Left ventricle myocardium superior (tissue), 1 donor: ENCODE measurements at places on chromosomes 12 and 14. TPM values are rescaled to one million over a fixed set of nuclear protein-coding genes. Genes with fewer than 3 reads are reported as not detected.
A peak's percentile ranks its signal among the peaks of the same experiment; 100 is the strongest.

DNA sequence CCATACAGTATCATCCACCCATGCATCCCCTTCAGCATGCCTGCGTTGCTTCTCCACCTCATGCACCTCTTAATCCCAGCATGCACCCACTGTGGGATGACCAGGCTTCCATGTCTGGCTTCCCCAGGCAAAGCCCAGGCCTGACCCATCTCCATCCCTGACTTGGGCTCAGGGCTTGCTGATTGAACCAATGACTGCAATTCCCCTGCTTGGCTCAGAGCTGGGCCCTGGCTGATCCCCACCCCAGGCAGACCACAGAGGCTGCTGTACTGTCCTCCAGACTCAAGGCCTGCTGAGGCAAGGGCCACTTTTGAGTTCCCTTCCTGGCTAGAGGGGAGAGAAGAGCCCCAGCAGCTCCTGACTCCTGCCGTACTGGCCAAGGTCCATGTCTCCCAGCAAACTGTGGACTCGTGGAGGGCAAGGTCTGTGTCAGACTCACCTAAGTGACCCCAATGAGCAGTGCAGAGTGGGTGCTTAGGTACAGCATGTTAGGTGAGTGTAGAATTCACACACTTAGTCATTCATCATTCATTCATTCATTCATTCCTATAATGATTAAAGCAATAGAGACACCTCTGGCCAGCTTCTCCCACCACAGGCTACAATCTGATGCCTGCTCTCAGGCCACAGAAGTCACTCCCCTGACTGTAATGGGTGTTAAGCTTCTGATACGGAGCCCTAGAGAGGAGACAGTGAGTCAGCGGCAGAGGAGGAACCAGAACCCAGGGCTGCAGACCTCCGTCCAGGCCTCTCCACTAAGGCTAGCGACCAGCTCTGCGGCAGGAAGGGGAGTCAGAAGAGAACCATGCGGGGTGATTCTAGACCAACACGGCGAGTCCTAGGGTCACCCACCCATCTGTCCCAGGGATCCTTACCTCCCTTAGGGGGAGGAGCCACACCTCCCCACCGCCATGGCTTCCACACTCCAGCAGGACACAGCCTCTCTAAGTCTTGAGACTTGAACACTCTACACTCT, 2.9 kb downstream of the BEGAIN start:
- DNase-seq = peak; percentile 14

- DNase-seq = no peak
Measured at GRCh38 chr12:120314220-120314619, 12.1 kb downstream of the SIRT4 start.

GRCh38 chr14:61355892-61356325, 34.5 kb downstream of the PRKCH start:
- no peak for DNase-seq

GRCh38 chr14:38185671-38186070, 22.0 kb upstream of the SSTR1 start:
- DNase-seq = no peak

- DNase-seq = no peak
Measured at GRCh38 chr12:132270969-132271754, 58.2 kb downstream of the GALNT9 start.

- no peak for DNase-seq
Measured at GRCh38 chr14:25371068-25371467, 321.1 kb upstream of the STXBP6 start.

- DNase-seq = no peak
Measured at GRCh38 chr12:7973457-7973825, 37.5 kb upstream of the SLC2A3 start.

The SCNN1A gene
- 1.7 TPM for total RNA-seq

The BATF gene
- total RNA-seq = 0.74 TPM
